Activated naive CD8-positive, alpha-beta T cell treated with anti-CD3 and anti-CD28 coated beads, Interleukin-2, amount 50 U/mL, for 24 hours (primary cell): ENCODE measurements at places on chromosomes 3 and 15.

- no peak for DNase-seq
These were observed 137.9 kb downstream of the XXYLT1 start for GRCh38 chr3:195133013-195133412.

GRCh38 chr3:141111364-141112155 lies 60.4 kb downstream of the SPSB4 start:
- no peak for DNase-seq

GRCh38 chr3:156586905-156587759 lies 32.2 kb upstream of the SSR3 start:
- no peak for DNase-seq

- DNase-seq: no peak
These were observed 16.8 kb downstream of the ATG7 start for GRCh38 chr3:11288786-11289637.

- no peak for DNase-seq
These were observed 28.2 kb upstream of the LIPC start for GRCh38 chr15:58403581-58403980.

- DNase-seq: no peak
These were observed 85.3 kb downstream of the PLXNA1 start for GRCh38 chr3:127068111-127068810.

- DNase-seq: no peak
These were observed 205.7 kb upstream of the ROBO1 start for GRCh38 chr3:79973482-79973881.

DNA sequence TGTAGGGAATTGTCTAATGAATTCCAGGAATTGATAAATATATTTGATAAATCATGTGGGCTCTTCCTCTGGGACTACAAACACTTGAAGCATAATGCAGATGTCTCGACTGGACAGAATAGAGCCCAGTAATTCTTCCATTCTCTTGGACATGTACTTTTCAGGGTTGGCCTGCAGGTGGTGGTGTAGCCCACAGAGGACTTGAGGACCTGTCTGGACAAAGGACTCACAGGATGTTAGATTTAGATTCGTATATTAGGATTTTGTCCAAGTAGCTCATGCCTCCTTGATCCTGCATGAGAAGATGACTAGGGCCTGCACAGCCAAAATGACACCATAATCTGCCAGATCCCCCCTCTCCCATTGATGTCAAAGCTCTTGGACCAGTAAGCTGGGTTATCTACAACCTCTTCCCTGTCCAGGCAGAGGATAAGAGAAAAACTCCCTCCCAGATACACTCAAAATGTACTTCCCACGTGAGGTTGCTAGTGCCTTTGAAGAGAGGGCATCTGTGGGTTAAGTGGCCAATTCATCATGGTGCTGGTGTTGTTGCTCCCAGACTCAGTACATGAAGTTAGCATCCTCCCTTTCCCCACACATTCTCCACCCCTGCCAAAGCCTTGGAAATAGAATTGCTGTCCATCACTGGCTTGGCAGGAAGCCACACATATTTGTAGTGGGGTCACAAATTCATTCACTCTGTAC lies 88.6 kb upstream of the ZNF280D start:
- peak; percentile 37 for DNase-seq

GRCh38 chr3:185770109-185770508 lies 54.7 kb downstream of the IGF2BP2 start:
- no peak for DNase-seq

DNA sequence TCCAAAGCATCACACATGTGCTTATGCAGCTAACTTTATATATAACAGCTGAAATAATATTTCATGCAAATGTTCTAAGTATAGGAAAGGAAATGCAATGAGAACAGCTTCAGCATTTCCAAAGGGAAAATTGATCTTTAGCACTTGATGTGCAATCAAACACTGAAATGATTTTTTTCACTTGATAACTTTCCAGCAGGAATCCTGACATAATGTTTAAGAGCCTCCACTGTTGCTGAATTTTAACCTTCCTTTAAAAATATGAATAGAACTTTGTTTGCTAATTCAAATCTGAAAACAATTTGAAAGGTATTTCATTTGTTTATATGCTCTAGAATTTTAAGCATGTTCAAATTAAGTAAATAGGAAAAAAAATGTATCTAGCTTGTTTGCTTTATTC lies 96.9 kb upstream of the STRIT1 start:
- DNase-seq: no peak

DNA sequence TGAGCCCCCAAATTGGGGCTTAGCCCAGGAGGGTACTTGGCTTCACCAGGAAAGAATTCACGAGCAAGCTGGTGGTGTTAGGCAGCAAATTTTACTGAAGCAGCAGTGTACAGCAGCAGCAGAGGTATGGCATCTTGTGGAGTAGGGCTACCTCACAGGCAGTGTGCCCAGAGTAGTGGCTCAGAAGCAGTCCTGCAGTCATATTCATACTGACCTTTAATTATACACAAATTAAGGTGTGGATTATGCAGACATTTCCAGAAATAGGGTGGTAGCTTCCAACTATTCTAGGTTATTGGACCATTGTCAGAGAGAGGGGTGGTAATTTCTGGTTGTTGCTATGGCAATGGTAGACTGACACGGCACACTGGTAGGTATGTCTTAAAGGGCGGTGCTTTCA lies 20.7 kb upstream of the CADPS start:
- DNase-seq: no peak

DNA sequence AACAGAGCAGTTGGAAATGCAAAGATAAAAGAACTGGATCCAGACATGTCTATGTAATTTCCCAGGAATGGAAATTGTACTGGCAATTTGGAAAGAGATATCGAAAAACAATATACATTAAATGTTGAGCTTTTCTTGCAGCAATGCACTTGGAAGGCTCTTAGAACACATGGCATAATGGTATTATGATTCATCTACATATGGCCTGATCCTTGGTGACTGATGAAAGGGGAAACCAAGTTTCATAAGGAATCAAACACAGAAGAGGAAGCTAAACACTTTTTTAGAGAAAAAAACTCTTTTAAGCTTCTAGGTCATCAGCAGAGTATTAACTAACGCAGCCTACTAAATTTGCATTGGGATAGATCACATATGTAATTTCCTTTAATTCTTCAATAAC lies 12.4 kb upstream of the GREM1 start:
- DNase-seq: no peak

GRCh38 chr15:58019503-58020376 lies 45.8 kb downstream of the ALDH1A2 start:
- DNase-seq: no peak

GRCh38 chr3:124812291-124813265 lies 74.6 kb downstream of the ITGB5 start:
- DNase-seq: no peak

GRCh38 chr3:72322264-72322976 lies 525.8 kb downstream of the SHQ1 start:
- no peak for DNase-seq

DNA sequence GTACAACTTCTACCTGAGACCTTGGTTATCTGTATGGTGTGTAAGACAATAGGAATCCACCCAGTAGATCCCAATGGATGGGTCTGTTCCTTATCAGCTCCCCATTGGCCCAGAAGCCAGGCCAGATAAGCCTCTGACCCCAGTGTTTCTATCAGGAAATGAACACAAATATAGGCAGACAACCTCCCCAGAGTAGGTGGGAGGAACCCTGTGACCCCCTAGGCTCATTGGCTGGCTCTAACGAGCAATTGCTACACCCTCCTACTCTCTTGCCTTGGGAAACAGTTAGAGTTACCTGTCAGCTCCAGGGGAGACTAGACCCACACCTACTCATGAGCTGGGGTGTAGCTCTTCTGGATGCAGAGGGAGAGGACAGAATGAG lies 299.9 kb downstream of the UACA start:
- DNase-seq: no peak

DNA sequence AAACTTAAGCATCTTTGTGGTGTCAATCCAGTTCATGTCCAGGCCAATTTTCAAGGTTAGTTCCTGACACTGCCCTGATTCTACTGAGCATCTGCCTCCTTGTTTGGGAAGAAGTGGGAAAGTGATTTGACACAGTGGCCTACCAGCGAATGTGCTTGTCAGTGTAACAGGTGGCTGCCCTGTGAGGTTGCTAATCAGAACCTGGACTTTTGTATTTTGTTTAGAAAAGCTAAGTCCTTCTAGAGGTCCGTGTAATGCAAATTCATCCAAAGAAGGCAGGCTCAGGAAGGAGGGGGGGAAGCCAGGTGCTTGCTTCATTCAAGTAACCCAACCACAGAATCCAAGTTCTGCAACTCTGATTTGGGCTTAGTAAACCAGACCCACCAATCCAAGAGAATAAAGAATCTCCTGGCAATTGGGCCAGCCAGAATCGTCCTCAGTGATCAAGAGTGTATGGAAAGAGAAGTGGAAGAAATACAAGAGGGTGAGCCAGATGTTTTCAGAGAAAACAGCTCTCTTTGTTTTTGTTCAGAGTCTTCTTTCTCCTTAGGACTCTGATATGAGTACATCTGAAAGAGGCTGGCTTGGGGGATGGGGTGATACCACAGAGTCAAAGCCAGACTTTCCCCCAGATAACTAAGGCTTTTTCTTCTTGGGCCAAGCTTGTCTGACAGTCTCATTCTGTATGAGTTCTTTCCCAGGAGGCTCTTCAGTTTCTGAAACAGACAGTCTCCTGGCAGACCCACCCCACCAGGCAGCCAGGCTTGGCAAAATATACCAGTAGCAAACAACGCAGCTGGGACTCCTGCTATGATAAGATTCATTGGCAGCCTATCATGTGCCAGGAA lies 508.9 kb upstream of the TBL1XR1 start:
- no peak for DNase-seq

DNA sequence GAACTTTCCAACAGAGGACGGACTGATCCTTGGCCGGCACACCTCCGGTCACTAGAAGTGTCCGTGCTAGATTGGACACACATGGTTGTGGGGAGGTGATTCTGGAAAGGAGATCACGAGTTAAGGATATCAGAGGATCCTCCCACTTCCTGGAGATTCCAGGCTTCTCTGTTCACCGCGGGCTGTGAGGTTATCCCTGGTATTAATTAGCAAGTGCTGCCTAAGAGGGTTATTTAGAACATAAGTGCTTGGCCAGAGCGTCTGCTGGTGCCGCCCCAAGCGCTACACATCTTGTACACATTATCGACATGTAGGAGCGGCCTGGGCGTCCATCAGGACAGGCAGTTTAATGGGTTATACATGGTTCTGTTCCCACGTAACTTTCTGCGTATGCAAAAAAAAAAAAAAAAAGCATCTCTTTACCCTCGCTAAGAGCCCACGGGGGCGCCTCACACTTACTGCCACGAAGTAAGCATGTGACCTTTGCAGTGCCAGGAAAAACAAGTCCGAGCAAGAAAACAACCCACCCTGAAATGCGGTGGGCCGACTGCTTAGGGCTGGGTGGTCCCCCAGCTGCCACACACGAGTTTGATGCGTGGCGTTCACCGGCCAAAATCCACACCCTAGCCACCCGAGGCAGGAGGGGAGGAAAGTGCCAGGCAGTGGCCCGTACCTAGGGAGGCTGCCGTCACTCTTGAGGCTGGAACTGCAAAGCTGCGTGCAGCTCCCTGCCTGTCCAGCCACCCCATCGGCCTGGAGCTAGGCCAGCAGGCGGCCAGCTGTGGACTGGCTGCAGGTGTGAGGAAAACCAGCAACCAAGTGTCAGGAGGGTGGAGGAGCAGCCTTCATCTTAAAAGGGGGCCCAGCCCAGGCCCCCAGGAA lies 78.0 kb downstream of the CPN2 start:
- DNase-seq: no peak

DNA sequence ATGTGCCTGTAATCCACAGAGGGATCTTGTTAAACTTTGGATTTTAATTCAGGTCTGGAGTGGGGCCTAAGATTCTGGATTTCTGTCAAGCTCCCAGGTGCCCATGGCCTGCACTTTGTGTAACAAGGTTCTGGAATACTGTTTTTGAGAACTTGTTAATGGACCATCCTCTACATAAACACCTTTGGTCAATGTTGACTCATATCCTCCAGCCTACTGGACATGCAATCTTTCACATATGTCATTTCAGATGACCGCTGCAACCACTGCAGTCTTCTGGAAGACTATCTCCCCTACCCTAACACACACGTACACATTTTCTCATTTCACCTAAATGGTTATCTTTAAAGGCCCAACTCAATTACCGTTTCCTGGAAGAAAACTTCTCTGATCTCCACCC lies 302.1 kb upstream of the TPRG1 start:
- no peak for DNase-seq

DNA sequence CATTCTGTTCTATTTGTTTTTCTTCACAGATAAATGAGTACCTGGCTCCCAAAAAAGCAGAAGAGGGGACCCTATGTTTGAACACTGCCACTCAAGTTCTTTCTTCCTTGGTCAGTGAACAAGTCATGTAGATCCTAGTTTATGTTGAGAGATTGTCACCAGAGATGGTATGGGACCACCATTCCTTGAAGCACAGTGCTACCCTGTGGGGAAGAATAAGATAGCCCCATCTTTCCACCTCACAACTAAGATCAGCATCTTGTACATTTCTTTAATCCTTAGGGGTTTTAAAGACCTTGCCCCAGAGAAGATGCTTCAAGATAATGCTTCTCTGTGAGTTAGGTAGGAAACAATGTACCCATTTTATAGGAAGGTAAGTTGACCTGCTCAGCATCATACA lies 233.5 kb upstream of the WNT5A start:
- no peak for DNase-seq

DNA sequence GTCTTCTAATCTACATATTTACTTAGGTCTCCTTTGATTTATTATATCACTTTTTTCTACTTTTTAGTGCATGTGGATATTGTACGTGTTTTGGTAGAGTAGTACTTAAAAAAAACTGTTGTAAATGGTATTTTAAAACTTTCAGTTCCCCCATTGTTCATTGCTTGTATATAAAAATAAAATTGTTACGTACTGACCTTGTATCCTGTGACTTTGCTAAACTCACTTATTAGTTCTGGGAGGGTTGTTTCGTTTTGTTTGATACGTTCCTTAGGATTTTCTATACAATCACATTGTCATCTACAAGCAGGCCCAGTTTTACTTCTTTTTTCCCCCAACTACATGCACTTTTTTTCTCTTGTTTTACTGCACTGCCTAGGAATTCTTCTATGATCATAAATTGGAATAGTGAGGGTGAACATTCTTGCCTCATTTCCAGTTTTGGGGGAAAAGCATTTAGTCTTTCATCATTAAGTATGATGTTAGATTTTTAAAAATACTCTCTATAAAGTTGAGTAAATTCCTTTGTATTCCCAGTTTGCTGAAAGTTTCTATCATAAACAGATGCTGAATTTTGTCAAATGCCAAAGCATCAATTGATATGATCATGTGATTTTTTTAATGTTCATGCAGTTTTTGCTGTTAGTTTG lies 33.5 kb upstream of the ACKR4 start:
- DNase-seq: no peak

- no peak for DNase-seq
These were observed 10.4 kb downstream of the GOLM2 start for GRCh38 chr15:44298878-44299277.

- no peak for DNase-seq
These were observed 90.3 kb downstream of the TMEM212 start for GRCh38 chr3:171933441-171933840.

DNA sequence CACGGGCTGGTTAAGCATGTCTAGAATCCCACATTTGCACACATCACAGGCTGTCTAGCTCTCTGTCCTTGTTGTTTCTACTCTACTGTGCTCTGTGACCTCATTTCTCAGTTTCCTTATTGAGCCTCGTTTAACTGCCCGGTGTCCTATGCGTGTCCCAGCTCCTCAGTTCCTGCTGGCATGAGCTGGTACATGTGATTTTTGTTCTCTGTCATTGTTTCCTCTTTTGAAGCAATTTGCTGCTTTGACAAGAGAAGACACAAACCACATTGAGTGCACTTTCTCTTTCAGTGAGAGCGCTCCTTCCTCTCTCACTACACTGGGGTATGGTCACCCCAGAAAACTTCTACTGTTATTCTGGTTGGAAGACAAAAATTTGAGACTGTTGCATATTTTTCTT lies 563.5 kb downstream of the PDCD6IP start:
- no peak for DNase-seq

- DNase-seq: no peak
These were observed 74.9 kb downstream of the PIK3R4 start for GRCh38 chr3:130671545-130672312.
